ENCODE measurements at places on chromosomes 6 and 20.

DNA sequence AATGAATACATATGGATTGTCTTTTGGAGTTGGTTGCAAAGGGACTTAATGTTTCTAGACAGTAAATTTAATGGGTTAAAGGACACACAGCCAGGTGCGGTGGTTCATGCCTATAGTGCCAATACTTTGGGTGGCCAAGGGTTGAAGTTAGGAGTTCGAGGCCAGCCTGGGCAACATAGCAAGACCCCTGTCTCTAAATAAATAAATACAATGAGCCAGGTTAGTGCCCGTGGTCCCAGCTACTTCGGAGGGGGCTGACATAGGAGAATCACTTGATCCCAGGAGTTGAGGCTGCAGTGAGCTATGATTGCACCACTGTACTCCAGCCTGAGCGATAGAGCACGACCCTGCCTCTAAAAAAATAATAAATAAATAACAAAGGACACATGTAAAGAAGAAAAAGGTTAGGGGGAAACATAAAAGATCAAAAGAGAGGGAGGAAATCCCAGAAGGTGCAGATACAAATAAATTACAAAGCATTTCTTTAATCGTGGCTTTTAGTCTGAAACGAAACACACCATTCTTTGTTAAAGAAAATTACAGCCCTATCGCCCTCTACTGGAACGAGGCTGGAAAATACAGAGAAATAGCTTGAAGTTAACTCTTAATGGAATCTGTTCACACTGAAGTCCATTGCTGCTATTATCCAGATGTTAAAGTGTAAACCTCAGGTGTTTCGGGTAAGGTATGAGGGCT is 42.6 kb upstream of the SCML4 start:
- DNase-seq: no peak

DNA sequence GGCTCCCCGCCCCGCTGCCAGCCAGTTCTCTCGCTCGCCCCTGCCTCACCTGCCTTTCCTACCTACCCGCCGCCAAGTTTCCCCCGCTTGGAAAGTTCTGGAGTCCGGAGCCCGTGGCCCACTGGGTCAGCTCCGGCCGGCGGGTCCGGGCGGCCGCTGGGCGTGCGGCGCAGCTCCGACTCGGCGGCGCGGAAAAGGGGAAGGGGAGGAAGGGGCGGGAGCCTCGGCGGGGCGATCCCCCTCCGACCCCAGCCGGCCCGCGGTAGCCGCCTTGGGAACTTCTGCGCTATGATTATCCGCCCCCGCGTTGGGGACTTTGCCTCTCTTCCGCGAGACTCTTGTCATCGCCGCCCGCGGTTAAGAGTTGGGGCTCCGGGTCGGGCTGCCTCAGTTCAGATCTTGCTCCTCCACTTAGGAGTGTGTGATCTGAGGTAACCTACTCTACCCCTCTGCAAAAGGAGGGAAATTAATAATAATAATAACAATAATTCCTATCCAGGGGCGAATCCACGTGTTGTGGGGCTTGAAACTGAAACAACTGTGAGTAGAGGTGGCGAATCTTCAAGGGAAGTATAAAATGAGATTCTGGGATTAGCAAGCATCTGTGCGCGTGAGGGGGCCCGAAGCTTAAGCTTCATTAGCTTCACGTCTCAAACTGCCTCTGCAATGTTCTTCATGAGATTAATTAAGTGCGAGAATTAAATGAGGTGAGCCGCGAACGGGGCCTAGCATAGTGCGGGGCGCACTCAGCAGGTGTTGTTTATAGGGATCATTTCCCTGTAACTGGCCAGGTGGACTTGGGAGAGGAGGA is 30.8 kb downstream of the SF3B5 start:
- DNase-seq: peak; percentile 84

GRCh38 chr6:122751326-122751725 is 28.2 kb upstream of the FABP7 start:
- DNase-seq: no peak

DNA sequence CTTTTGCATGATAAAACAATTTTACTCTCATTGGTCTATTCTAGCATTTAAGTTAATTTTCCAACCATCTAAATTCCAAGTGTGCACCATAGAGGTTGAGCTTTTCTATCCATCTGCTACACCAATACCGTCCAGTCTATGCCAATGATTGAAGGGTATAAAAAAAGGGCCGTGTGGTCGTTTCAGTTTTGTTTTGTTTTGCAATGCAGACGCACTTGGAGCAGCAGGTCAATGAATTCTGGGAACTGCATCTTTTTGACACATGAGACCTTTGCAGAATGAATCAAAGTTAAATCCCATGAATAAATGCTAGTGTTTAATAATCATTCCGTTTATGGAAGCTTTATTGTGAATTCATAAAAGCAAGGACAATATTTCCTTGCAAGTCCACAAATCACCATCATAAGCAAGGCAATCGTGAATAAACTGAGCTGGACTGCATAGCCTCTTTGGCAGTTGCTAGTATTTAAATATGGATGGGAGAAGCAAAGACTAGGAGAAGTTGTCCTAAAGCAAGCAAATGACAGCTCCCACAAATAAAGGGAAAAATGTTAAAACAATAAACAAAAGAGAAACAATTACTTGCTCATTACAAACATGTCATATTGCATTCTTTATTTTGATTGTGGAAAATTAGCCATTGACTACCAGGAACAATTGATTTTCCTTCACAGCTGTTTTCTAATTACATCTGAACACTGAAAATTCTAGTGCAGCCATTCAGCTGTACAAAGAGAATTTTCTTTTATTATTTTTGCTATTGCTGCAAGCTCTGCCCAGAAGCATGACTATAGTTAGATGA is 649.7 kb upstream of the GJE1 start:
- no peak for DNase-seq

DNA sequence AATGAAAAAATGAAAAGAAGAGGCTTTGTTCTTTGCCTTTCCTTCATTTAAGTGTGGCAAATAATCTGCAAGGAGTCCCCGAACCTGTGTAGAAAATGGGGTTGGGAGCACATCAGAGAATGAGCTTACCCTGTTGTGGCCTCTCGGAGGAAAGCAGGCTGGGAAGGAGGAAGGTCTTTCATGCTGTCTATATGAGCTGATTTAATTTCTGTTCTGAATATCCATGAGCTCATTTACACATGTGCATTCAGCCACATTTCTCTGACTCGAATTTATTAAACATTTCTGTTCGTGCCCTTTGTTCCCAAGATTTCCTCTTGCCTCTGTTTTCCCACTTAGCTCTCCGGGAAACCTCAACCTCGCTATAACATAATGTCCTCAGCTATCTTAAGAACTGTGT is 584.4 kb upstream of the CDH4 start:
- DNase-seq: no peak

GRCh38 chr6:12823847-12824246 is 107.3 kb downstream of the PHACTR1 start:
- DNase-seq: no peak

- no peak for DNase-seq
These were observed 19.5 kb downstream of the MAP1LC3A start for GRCh38 chr20:34578025-34578424.

DNA sequence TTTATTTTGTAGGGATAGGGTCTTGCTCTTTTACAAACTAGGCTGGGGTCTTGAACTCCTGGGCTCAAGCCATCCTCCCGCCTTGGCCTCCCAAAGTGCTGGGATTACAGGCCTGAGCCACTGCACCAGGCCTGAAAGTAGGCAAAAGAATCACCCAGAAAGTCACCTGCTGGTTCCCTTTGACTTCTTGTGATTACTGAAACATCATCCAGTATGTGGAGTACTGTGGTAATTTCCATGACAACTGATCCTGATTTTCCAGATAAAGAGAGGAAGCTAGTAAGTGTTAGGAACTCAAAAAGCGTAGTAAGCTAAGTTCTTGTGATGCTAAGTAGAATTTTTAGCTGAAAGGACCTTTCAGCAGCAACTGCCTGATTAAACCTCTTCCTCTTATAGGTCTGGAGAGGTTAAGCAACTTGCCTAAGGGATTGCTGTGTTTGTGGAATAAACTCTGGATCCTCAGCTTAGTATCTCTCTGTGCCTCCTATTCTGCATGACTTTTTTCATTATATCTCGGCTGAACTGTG is 16.8 kb downstream of the RALY start:
- DNase-seq: no peak

GRCh38 chr20:61790116-61790827 is 275.4 kb downstream of the TAF4 start:
- no peak for DNase-seq

Data from stimulated activated CD8-positive, alpha-beta memory T cell treated with anti-CD3 and anti-CD28 coated beads, Interleukin-4, amount 100 ng/mL, for 48 hours (primary cell).